Forelimb muscle (tissue), 1 donor: ENCODE measurements at places on chromosomes 2 and 18. TPM values are rescaled to one million over a fixed set of nuclear protein-coding genes. Genes with fewer than 3 reads are reported as not detected.

Gene ICA1L
- polyA plus RNA-seq: 13.5 TPM

Gene ASB18
- polyA plus RNA-seq: 8.3 TPM

Gene PLCD4
- polyA plus RNA-seq: 63.0 TPM

Gene PCBP1
- polyA plus RNA-seq: 268 TPM

- no peak for DNase-seq
These were observed 36.6 kb downstream of the FEZ2 start for GRCh38 chr2:36561237-36561944.

GRCh38 chr18:31497404-31497835 lies 557 bp upstream of the DSG2 start:
- DNase-seq: no peak

DNA sequence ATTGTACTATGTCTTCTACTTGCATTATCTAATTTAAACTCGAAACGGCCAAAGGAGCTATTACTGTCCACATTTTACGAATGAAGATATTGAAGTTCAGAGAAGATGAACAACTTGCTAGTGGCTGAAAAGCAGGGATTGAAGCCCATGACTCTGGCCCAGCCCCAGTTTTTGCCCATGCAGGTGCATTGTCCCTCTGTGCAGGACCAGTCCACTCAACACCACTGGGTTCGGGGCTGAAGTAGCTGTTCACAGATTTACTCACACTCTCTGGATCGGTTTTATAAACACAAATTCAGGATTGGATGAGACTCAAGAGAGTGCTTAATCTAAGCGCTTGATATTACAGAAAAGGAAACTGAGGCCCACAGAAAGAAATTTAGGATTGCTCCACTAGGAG lies 1.4 kb upstream of the IHH start:
- no peak for DNase-seq

DNA sequence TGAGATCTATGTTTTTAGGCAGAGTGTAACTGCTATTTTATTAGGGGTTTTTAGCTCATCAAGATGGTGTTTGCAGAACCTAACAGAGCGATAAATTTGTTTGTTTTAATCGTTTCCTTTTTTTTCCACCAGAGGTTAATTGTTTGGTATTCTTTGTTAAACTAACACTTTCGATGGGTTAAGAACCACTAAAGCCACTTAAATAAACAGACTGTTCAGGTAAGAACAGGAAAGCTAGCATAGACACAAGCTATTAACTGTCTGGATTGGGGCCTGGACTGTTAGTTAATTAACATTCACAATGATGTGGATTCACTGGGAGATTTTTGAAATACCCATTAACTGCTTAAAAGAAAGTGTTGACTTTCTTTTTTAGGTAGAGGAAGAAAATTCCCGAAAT lies 209.0 kb upstream of the COPS8 start:
- no peak for DNase-seq

DNA sequence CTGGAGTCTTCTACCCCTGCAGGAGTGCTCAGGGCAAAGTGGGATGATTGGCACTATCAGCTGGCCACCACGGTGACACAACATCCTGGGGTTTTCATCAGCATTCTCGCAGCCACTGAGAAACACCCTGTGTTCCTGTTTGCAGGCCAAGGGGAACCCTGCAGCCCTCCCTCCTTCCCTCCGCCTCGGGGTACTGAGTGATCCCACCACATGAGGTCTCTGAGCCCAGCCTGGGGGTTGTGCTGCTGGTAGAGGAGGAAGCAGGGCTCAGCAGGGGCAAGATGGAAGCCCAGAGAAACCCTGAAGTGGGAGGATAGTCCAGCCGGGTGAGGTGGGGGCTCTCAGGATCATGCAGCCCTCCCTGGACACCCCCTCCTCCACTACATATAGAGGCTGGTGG lies at the start of gene OXER1:
Gene OXER1 (minus strand): TSS at position 40 of the 400 bp plus-strand sequence. CDS start 73 bp downstream, outside the sequence.
- DNase-seq: no peak

DNA sequence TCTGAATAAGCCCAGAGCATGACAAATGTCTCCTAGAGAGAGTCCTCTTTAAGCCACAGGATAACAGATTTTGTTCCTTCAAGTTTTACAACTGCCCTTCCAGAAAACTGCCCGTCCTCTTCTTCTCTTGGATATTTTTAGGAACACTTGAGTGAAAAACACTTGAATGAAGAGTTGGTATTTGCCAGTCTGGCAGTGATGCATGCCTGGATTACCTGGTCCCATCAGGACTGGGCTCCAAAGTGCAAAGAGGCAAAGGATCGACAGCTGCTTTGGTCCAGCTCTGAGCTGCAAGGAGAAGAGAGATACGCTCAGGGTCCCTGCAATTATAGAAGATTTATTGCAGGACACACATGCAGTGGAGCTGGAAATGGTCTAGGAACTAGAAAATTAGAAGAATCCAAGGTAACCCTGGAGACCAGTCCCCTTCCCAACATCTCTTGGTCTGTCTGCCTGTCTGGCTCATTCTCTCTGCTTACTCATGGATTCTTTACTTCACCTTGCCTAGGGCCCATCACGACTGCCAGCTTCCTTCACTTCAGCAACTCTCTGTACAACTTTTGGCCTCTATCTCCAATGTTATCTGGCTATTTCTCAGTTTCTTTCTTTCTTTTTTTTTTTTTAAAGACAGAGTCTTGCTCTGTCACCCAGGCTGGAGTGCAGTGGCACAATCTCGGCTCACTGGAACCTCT lies 112.1 kb upstream of the SIX2 start:
- DNase-seq: no peak
